ENCODE measurements at places on chromosomes 5 and 9. TPM values are rescaled to one million over a fixed set of nuclear protein-coding genes. Genes with fewer than 3 reads are reported as not detected.

- no peak overlapping the region for H3K27ac ChIP-seq
- no peaks in the 10 kb centered on the region for H3K36me3 ChIP-seq
- no peaks in the 10 kb centered on the region for H3K4me1 ChIP-seq
- H3K4me3 ChIP-seq = no peak overlapping the region
Observed at GRCh38 chr9:107874591-107875369, 385.2 kb upstream of the KLF4 start.

DNA sequence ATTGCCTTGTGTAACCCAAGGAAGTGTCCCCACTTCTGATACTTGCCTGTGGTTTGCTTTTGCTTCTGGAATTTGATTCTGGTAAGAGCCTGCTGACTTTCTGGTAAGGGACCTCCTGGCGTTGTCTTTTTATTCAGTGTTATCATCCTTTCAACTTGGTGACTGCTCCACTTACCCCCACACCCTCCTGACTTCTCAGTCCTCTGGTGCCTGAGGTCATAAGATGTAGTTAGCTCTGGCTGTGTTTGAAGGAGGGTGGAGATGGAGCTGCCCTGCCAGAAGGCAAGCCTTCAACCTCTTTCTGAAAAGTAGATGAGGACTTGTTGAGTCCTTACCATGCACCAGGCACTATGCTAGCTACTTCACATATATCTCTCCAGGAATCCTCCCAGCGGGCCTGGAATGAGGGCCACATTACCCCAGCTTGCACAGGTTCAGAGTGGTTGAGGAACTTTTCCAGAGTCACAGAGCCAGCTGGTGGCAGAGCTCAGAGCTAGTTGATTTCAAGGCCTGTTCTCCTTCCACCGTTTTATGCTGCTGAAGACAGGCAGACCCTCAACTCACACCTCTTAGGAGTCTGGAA is 45.2 kb upstream of the PITX1 start:
- DNase-seq = no peak
- H3K27ac ChIP-seq = no peak overlapping the region
- no peaks in the 10 kb centered on the region for H3K36me3 ChIP-seq
- no peaks in the 10 kb centered on the region for H3K4me1 ChIP-seq

- DNase-seq = no peak
- no peaks in the 10 kb centered on the region for H3K27me3 ChIP-seq
- no peak overlapping the region for H3K4me3 ChIP-seq
- no peaks in the 10 kb centered on the region for H3K36me3 ChIP-seq
- no peak overlapping the region for H3K27ac ChIP-seq
- H3K4me1 ChIP-seq = peaks cover 51% of the 10 kb centered on the region
Observed at GRCh38 chr9:89477384-89477783, 20.5 kb downstream of the SEMA4D start.

PROB1 gene
- total RNA-seq = 2.5 TPM
